T-helper 1 cell (primary cell): ENCODE measurements at places on chromosomes 3 and 15.

- no peak for DNase-seq
Measured at GRCh38 chr3:71973274-71974030, 188.5 kb upstream of the PROK2 start.

GRCh38 chr15:97966924-97967620 lies 6.6 kb downstream of the ARRDC4 start:
- no peak for DNase-seq

DNA sequence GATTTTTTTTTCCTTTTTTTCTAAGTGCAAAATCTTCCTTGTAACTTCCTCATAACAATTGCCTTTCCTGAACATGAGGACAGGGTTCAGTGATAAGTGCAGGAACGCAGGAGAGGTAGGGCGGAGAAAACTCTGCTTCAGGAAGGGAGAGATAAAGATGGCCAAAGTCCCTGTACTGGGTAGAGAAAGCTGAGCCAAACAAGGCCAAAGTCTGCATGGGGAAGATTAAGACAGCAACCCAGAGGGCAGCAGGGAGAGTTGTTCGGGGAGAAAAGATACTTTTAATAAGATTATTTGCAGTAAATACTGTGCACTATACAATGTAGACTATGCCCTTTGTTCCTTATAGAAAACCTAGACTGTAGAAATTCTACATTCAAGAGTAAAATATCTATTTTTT lies 55.4 kb upstream of the LRRFIP2 start:
- DNase-seq, result no peak

DNA sequence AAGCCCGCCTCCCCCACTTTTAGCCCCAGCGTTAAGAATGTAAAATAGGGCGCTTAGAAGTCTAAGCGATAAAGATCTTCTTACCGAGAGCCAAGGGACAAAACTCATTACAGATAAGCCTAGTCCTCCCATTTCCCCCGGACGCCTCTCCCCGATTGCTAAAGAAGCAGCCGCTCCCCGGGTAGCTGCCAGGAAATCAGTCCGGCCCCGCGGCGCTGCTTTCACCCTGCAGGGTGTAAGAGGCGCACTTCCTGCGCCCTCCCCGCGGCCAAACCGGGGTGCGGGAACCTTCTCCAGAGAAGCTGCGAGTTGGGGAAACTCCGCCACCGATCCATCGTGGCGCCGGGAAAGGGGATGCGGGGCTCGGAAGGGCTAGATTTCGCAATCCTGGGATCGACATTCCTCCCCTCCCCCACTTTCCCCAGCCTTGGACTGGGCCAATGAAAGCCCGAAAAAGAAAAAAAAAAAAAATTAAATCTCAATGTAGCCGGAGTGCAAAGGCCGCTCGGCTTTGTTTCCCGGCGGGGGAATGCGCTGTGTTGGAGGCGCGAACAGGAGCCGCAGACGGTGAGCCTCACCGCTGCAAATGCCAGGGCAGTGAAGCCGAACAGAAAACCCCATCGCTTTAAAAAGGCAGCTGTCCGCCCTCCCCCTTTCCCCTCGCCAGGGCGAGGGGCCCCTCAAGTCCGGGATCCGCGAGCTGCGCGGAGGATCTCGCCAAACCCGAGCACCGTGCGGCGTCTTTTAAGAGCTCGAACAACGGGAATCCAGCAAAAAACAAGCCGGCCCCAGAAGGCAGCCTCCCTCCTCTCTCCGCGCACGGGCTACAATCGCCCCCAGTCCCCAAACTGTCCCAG lies 626 bp upstream of the PTPRG start:
- peak; percentile 68 for DNase-seq
